ENCODE measurements at places on chromosomes 3 and 15.

DNA sequence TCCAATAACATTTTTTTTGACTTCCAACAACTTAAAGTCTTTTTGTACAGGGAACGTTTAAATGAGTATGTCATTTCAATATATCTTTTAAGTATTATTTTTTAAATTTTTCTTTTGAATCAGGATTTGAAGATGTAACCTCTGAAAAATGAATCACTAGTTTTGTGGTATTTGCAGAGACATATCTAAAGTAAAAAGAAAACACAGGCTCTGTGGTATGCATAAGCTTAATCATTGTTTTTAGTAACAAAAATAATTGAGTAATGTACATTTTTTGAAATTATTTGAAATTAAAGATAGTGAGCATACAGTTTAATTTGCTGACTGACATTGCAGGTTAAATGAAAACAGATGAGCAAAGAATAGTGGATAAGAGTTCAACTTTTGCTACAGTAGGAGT is 531.3 kb downstream of the ROBO1 start:
- DNase-seq: no peak

- no peak for DNase-seq
Observed at GRCh38 chr3:86563400-86563970, 427.5 kb downstream of the VGLL3 start.

GRCh38 chr3:11373654-11374053 is 101.5 kb downstream of the ATG7 start:
- no peak for DNase-seq

- no peak for DNase-seq
Observed at GRCh38 chr3:177516158-177517011, 319.1 kb upstream of the TBL1XR1 start.

DNA sequence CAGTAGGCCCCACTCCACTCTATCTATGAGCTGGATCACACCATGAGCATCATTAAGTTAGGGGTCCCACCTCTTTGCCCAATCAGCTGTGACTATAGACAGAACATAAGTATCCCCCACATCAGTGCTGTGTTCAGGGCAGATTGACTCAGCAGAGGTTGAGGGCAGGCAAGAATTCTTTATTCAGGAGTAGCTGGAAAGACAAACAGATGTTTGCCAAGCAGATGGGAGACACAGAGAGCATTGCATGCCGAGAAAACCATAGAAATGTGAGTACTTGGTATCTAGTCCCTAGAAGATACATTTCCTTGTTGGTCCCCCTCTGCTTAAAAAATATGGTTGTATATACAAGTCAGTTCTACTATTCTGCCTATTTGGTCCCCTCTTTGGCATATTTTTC is 440.8 kb downstream of the RAP2B start:
- DNase-seq: no peak

DNA sequence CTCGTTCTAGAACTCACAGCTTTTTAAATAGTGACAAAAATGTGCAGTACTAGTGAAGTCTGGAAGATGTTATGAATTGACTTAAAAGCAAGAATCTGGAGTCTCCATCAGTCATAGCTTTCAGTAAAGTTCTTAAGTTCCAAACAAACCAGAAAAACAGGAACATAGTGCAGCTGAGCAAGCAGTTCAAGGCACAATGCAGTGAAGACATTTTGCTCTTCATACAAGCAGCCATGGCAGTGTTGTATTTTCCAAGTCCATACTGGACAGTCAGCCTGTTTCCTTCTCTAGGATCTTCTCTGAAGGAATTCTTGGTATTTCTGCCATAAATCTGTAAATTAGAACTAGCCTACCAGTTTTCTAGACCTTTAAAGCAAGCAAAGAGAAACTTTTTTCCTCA is 90.5 kb downstream of the LRRC28 start:
- no peak for DNase-seq

DNA sequence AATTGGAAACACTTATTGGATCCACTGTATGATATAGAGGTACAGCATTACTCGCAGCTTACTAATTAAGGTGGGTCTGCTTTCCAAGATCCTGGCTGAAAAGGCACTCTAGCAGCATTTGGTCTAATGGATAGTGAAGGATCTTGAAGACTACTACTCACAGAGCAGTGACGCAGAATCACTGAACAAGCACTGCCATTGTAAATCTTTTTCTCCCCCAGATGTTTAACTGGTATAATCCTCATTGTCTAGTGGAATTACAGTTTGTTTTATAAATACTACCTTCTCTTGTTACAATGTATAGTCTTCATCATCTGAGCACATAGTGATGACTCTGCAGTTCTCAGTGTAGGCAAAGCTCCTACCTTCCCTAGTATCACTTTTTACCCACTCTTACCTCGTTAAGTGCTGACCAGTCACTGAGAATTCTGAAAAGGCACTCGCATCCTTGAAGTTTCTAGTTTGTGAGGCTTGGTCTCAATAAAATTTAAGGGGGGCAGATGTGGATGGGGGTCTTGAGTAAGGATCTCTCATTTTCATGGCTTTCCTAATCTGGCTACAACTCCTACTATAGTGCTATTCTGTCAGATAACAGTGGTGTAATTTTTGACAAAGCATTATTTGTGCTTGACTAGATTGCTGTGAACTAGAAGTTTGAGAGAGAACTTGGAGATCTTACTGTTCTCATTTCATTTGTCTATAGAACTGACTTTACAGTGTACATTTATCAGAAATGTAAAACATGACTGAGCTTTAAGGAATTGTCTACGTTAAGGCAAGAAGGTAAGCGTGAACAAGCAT is 23.2 kb downstream of the MAPK6 start:
- DNase-seq: no peak

DNA sequence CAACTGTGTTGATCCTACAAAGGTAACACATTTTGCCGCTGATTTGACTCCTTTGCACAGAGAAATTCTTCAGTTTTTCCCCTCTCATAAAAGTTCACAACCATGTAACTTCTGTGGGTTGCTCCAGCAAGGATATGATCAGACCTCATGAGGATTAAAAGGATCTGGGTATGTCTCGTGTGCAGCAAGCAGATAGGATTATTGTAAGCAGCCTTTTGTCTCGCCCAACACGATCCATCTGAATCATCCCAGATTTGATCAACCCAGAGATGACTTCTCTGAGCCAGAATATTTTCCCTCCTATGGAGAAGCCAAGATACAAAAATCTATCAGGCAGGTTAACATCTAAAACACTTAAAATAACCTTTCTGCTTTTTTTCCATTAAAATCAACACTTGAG is 12.8 kb upstream of the BNIP2 start:
- DNase-seq: no peak
